ENCODE measurements at places on chromosomes 1 and 21. TPM values are rescaled to one million over a fixed set of nuclear protein-coding genes. Genes with fewer than 3 reads are reported as not detected.

DNA sequence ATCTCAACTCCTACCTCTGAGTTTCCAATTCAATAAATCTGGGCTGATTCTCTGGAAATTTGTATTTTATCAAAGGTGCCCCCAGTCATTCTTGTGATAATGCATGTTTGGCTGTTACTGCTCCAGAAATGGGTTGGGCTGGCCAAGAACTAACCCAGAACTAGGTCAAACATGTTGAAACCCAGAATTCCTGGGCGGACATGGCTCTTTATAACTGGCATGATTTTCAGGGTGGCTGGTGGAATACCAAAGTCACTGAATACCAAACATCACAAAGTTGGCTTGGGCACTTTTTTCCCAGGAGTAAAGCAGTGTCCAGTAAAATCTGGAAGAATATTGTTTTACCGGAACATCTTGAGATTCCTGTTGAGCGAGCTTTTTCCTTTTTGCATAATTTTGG is 89.4 kb upstream of the S1PR1 start:
- H3K36me3 ChIP-seq, result no peaks in the 10 kb centered on the region
- peak; percentile 62 for DNase-seq
- H3K4me3 ChIP-seq, result no peak overlapping the region
- peaks cover 9% of the 10 kb centered on the region for H3K4me1 ChIP-seq

DNA sequence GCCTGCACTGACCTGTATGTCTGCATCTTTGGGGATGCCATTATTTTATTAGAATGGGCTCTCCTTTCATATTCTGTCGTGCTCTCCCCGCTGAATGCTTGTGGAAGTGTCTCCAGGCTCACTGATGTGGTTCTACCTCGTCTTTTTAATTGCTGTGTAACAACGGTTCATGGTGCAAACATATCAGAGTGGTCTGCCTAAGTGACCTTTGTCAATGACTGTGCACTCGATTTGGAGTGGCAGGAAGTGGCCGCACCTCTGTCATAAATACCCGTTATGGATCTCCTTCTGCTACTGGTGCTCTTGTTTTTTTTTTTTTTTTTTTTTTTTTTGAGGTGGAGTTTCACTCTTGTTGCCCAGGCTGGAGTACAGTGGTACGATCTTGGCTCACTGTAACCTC is 38.3 kb downstream of the SPSB1 start:
- H3K4me1 ChIP-seq, result peaks cover 16% of the 10 kb centered on the region
- H3K4me3 ChIP-seq, result no peak overlapping the region
- H3K36me3 ChIP-seq, result no peaks in the 10 kb centered on the region
- DNase-seq, result no peak

DNA sequence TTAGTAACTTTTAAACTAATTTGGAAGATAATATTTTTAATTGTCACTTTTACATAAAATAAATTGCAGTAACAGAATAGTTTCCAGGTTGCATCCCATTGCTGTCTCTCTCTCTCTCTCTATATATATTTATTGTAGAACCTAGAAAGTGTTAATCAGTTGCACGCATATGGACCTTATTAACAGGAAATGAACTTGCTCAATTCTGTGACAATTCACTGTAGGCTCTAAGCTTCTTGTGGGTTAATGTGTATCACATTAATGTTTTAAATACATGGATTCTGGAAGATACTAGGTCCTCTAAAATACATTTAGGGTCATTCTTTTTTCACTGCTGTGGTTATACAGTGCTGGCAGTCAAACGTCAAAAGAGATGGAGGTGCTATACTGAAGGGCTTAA is 33.1 kb downstream of the LRRC71 start:
- H3K27me3 ChIP-seq, result no peaks in the 10 kb centered on the region
- no peaks in the 10 kb centered on the region for H3K4me1 ChIP-seq
- DNase-seq, result no peak
- H3K27ac ChIP-seq, result no peak overlapping the region
- no peak overlapping the region for H3K4me3 ChIP-seq

DNA sequence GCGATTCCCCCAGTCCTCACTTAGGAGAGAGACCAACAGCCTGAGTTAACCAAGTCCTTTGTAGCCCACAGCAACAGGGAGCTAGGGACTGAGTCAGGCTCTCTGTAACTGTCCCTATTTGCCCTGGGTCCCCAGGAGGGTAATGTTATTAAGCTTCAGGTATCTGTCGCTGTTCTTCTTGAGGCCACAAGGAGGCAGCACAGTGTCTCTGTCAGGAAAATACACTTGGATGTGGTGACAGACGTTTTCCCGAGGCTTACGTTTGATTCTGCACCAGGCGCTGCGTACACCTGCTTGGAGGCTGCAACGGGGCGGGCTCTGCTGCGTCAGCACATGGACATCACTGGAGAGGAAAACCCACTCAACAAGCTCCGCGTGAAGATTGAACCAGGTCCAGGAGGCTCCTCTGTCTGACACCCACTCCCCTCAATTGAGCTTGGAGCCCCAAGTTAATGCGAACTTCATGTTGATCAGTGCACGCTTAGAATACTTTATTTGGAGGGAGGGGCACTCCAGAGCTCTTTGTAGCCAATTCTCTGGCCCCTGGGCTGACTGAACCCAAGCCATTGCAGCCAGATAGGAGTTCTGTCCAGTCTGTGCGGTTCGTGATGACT is 10.7 kb upstream of the ELF3 start:
- no peaks in the 10 kb centered on the region for H3K4me1 ChIP-seq
- no peaks in the 10 kb centered on the region for H3K27me3 ChIP-seq
- H3K4me3 ChIP-seq, result no peak overlapping the region
- peaks cover 81% of the 10 kb centered on the region for H3K36me3 ChIP-seq
- H3K27ac ChIP-seq, result no peak overlapping the region

DNA sequence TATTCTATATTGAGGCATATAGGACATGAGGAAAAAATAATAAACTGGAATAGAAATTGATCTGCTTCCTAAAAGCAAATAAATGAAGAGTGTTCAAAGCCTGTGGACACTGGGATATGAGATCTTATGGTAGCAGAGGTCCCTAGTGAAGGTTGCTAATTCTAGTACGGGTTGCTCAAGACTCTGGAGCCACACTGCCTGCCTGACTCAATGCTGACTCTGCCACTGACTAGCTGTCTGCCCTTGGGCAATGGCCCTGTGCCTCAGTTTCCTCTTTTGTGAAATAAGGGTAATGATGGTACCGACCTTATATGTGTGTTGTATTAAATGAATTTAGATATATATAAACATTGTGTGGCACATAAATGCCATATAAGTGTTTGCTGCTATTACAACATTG is 59.0 kb upstream of the C1orf53 start:
- no peaks in the 10 kb centered on the region for H3K27me3 ChIP-seq
- H3K4me3 ChIP-seq, result no peak overlapping the region
- no peaks in the 10 kb centered on the region for H3K36me3 ChIP-seq
- DNase-seq, result no peak
- H3K4me1 ChIP-seq, result no peaks in the 10 kb centered on the region

Gene HES3
- not detected for total RNA-seq

Gene SERPINC1
- total RNA-seq, result not detected

Gene DNAJC28
- 3.0 TPM for total RNA-seq

Gene PDE4DIP
- total RNA-seq, result 982 TPM
